Dermis blood vessel endothelial cell (primary cell): ENCODE measurements at places on chromosomes 16 and 17. TPM values are rescaled to one million over a fixed set of nuclear protein-coding genes. Genes with fewer than 3 reads are reported as not detected.

CARD14 gene
- 0.34 and 1.1 TPM in 2 replicates for total RNA-seq

- DNase-seq, result no peak
Measured at GRCh38 chr16:25542306-25542705, 149.5 kb upstream of the HS3ST4 start.

- DNase-seq, result no peak
Measured at GRCh38 chr16:3289998-3290673, 6.8 kb downstream of the ZNF263 start.

CCDC200 gene
- 0.14 TPM in 1 of 2 replicates, not detected in the other for total RNA-seq
